Neural progenitor cell (in vitro differentiated cells): ENCODE measurements at places on chromosomes 16 and 17.

- no peak for DNase-seq
These were observed 89.8 kb upstream of the ZNF750 start for GRCh38 chr17:82929676-82930042.

GRCh38 chr16:79473456-79473855, 127.1 kb downstream of the MAF start:
- DNase-seq = no peak

- DNase-seq = no peak
These were observed 918.7 kb downstream of the CDH11 start for GRCh38 chr16:64203126-64203525.

- no peak for DNase-seq
These were observed 284.6 kb upstream of the CDH5 start for GRCh38 chr16:66081775-66082366.

DNA sequence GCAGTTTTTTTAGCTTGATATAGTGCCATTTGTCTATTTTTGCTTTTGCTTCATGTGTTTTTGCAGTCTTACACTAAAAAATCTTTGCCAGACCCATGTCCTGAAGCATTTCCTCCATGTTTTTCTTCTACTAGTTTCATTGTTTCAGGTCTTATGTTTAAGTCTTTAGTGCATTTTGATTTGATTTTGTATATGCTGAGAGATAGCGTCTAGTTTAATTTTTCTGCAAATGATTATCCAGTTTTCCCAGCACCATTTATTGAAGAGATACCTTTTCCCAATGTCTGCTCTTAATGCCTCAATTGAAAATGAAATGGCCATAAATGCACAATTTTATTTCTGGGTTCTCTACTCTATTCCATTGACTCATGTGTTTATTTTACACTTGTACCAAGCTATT, 40.8 kb upstream of the NACA2 start:
- no peak for DNase-seq

DNA sequence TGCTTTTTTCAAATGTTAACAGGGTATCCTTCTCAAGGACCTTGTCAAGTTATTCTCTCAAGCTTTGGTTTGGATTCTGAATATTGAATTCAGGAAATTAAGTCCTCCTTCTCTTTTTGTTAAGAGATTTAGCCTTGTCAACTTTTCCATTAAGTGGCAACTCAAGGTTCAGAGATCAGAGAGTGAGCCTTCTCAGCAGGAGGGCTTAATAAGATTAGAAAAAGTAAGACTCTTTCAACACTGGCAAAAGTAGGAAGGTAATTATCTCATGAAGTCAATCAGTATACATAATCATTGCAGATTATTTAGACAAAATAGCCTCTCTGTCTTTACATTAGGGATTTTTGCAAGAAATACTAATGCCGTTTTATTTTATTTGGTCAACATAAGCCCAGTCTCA, 330.7 kb downstream of the KIF2B start:
- DNase-seq = peak; percentile 80

DNA sequence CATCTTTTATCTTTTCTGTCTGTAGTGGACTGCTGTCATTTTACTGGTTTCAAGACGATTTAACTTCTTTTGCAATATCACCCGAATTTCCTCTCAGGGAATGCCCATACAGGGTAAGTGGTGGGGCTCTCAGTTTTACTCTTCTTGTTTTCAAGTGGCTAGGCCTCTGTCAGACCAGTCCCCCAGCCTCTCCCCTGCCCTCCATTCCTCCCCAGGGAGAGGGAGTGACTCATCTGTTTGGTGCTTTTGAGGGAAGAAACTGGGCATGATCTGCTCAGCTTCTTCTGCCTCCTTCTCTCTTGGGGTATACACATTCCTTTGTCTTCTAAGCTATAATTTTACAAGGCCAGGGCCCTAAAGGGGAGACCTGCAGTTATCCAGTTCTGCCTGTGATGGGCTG, 332.0 kb downstream of the CBLN1 start:
- DNase-seq = no peak

DNA sequence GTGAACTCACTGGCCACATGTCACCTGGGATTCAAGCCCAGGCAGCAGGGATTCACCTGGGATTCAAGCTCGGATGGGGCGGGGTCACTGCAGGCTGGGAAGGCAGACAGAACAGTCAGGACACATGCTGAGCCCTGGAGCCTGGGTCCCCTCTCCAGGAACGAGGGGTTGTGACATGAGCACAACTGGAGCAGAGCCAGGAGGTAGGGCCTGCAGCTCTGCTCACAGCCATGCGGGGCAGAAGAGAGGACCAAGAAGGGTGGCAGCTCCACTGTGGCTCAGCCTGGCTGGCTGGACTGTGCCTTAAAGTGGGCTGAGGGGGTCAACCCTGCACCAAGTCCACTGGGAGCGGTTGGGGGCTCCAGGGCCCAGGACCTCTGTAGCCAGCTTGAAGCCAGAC, 150.1 kb downstream of the RAB11FIP4 start:
- no peak for DNase-seq

DNA sequence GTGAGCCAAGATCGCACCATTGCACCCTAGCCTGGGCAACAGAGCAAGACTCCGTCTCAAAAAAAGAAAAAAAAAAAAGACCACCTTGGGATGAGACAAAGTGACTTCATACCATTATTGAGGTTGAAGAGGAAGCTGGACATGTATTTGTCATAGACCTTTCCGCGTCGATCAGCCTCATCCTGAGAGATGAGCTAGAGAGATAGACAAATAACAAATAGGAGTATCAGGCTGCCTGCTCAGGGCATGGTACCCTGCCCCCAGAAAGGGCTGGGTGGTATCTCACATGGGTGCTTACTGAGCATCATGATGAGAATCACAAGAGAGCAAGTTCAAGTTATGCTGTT, 22.1 kb downstream of the CNTNAP1 start:
- DNase-seq = no peak

- DNase-seq = no peak
These were observed 48.1 kb downstream of the XPO6 start for GRCh38 chr16:28163699-28164098.

DNA sequence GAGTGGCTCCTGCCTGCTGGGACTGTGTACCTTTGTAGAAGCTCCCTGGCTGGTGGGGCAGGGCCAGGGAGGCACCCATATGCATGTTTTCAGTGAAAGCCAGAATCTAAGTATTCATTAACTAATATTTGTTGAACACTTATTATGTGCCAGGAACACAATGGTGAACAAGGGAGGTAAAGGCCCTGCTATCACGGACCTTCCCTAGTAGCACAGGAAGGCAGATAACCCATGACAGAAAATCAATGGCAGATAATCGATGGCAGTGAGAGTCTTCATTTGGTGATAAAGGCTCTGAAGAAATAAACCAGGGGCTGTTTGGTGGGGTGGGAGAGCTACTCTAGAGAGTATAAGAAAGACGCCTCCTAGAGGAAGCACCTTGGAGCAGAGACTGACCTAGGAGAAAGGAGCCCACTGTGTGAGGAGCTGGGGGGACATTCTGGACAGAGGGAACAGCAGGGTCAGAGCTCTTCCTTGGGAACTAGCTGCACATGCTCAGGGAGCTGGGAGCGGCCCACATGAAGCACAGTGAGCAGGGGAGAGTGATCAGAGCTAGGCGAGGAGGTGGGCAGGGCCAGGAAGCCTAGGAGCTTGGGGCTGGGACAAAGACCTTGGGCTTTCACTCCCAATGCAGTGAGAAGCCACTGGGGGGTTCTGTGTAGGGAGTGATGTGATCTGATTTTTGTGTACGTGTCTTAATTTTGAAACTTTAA, 78.5 kb downstream of the SPECC1 start:
- DNase-seq = no peak

- DNase-seq = no peak
These were observed 81.9 kb downstream of the AIPL1 start for GRCh38 chr17:6352801-6353560.

GRCh38 chr16:20359997-20360396, 7.5 kb upstream of the UMOD start:
- DNase-seq = peak; percentile 67

DNA sequence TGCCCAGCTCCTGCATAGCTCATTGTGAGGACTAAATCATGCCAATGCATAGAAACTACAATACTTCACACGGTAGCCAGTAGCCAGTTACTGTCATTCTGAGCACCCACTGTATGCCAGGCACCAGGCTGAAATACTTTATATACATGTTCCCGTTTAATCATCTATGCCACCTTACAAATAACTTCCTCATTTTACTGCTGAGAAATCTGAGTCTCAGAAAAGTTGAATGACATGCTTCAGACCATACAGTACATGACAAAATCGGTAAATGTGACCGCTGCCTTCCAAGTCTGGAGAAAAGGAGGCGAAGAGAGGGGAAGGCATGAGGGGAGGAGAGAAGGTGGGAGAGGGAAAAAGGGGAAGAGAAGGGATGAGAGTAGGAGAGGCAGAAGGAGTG, 9.2 kb upstream of the TLCD3B start:
- DNase-seq = no peak

DNA sequence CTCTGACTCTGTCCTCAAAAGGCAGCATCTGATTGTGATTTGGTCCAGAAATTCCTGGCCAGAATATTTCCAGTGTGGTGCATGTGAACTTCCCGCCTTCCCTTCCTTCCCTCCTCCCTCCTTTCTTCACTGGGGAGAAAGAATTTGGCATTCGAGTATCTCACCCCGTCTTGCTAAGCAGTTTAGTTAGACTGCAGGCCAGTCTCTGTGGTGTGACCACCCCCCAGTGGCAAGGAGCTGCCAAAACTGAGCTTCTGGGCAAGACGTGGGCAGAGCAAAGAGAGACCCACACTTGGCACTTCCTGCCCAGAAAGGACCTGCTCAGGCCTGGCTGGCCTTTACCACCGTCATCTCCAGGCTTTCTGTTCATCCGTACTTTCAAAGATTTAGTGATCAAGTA, 36.4 kb downstream of the SNX20 start:
- DNase-seq = peak; percentile 42

GRCh38 chr17:61338874-61339478, 60.7 kb upstream of the TBX2 start:
- DNase-seq = no peak

- DNase-seq = no peak
These were observed 47.8 kb downstream of the PITPNM3 start for GRCh38 chr17:6508519-6509030.
